DMS 273 treated with DMSO at 0.1 percent for 48 hours (cell line): ENCODE measurements at places on chromosomes 5 and 9.
A peak's percentile ranks its signal among the peaks of the same experiment; 100 is the strongest.

DNA sequence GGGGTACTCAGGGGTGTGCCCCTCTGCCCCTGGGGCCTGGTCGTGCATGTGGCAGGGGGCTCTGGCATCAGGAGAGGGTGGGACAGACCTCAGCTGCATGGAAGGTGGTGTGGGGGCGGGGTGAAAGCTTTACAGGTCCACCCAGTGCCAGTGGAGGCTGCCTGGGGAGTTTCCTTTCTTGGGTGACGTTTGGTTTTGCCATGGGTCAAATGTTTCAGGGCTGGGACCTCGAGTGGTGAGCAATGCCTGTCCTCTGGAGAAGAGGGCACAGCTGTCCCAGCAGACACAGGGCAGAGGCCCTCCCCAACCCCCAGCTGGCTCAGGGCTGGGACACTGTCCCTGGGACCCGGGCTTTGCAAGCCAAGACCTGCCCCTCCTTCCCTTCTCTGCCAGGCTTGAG lies 3.6 kb downstream of the RXRA start:
- DNase-seq, result no peak

DNA sequence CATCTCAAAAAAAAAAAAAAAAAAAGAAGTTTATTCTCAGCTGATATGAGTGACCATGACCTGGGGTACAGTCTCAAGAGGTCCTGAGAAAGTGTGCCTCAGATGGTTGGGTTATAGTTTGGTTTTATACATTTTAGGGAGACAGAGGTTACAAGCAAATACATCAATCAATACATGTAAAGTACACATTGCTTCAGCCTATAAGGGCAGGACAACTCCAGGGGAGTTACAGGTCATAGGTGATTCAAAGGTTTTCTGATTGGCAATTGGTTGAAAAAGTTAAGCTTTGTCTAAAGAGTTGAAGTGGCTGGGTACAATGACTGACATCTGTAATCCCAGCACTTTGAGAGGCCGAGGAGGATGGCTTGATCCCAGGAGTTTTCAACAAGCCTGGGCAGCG lies 2.3 kb upstream of the GMCL2 start:
- no peak for DNase-seq

GRCh38 chr9:114001410-114001685 lies 76.8 kb downstream of the AMBP start:
- DNase-seq, result no peak

- no peak for DNase-seq
Observed at GRCh38 chr5:42813533-42813932, 1.8 kb upstream of the SELENOP start.

DNA sequence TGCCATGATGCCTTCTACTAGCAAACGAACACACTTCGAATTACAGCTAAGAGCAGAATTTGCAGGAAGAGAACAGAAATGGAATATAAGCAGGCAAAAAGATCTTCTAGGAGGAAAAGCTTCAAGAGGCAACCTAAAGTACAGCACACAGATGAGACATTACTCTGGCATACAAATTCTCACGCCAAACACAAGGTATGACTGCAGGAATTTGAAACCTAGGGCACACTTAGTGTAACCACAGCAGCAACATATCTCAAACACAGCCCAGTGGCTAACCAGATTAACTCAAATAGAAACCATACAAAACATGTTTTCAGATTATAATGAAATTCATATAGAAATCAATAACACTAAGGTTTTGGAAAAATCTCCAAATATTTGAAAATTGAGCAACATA lies 481.0 kb upstream of the RGMB start:
- no peak for DNase-seq

GRCh38 chr5:132301344-132302271 lies 7.4 kb downstream of the SLC22A4 start:
- DNase-seq, result no peak

GRCh38 chr5:112960863-112961504 lies 15.6 kb upstream of the DCP2 start:
- peak; percentile 13 for DNase-seq

GRCh38 chr5:97062046-97062445 lies 80.4 kb downstream of the LIX1 start:
- no peak for DNase-seq

DNA sequence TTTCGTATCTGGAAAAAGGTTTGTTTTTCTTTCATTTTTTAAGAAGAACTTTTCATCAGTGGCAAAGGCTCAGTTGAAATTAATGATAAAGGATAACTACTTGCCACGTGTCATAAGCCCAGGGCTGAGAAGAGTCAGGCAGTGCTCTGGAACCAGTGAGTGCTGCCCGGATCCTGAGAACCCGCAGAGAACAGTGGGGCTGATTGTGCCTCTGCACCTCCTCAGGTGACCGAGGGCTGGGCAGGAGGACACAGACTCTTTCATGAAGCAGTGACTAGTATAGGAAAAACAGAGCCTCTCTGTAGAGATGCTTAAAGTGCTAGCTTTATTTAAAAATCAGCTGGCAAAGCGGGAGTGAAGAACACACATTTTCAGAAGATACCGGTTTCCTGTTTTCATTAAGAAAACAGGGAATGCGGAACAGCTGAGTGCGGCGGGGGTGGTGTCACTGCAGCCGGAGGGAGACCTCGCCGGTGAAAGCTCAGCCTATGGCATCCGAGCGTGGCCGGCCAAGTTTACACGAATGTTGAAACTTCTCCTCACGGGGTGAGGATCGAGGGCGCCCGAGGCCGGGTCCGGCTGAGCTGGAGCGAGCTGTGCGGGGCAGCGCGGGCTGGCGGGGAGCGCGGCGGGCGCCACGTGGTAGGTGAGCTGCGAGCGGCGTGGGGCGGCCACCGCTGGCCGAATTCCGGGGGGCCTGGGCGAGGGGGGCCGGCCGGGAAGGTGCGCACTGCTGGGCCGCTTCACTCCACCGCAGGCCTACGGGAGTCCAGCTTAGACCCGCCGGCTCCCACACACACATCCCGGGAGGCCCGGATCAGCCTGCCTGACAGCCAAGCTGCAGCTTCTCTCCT lies 134.7 kb upstream of the DMRT1 start:
- DNase-seq, result no peak

DNA sequence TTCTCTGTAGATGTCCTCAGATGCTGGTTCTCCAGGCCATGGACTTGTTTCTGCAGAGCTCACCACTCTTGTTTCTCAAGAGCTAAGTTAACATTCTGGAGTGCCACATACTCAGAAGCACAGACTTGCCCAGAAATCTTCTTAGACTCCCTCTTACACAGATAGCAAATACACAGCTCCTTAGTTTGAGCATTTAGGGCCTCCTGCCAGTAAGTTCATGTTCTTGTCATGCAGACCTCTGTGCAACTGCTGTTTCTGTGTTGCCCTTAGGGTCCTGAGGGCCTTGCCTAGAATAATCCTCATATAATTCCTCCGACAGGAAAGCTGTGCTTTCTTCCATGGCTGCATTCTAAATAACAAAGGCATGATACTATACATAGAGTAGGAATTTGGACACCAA lies 1.3 kb upstream of the PTPDC1 start:
- DNase-seq, result no peak

- no peak for DNase-seq
Observed at GRCh38 chr9:84054341-84055010, 73.9 kb downstream of the RMI1 start.

GRCh38 chr5:73176250-73176649 lies 3.3 kb downstream of the TMEM174 start:
- no peak for DNase-seq

DNA sequence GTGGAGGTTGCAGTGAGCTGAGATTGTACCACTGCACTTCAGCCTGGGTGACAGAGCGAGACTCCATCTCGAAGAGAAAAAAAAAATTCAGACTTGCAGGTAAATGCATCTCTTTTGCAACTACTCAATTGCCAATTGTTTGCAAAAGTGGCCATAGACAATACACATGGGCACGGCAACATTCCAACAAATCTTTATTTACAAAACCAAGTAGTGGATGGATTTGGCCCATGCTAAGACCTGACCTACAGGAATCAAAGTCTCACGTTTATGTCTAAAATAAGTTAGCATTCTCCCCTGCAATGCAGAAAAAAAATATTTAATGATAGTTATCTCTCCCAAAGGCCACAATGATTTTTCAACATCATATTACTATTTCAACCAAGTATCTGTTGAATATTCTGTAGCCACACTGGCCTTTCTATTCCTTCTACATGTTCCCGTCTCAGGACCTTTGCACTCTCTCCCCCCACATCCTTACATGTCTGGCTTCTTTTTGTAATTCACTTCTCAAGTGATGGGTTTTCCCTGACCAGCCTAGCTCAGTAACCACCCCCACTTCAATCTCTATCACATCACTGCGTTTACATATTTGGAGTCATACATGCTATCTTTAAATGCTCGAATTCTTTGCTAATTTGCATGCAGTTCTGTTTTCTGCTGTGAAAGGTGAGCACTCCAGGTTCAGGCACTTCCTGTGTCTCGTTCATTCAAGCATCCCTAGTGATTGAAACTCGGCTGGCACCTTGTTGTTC lies 54.2 kb downstream of the FNBP1 start:
- no peak for DNase-seq

GRCh38 chr9:77935211-77935610 lies 96.4 kb downstream of the GNAQ start:
- no peak for DNase-seq

GRCh38 chr5:40288800-40289485 lies 390.8 kb upstream of the PTGER4 start:
- DNase-seq, result no peak

DNA sequence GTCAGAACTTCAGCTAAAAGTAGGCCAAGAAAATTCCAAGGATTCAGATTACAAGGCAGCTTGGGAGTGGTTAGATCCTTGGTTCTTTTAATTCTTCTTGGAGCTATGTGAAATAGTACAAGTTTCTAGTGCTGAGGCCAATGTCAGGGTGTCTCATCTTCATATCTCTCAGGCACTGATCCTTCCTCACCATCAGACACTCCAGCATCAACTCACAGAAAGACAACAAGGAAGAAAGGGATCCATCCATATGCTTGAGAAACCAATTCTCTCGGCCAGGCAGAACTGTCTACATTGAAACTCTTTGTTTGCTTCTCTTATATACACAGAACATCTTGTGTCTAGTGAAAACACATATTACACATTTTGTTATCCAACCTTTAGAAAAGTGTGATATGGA lies 362.1 kb upstream of the CCNH start:
- no peak for DNase-seq

DNA sequence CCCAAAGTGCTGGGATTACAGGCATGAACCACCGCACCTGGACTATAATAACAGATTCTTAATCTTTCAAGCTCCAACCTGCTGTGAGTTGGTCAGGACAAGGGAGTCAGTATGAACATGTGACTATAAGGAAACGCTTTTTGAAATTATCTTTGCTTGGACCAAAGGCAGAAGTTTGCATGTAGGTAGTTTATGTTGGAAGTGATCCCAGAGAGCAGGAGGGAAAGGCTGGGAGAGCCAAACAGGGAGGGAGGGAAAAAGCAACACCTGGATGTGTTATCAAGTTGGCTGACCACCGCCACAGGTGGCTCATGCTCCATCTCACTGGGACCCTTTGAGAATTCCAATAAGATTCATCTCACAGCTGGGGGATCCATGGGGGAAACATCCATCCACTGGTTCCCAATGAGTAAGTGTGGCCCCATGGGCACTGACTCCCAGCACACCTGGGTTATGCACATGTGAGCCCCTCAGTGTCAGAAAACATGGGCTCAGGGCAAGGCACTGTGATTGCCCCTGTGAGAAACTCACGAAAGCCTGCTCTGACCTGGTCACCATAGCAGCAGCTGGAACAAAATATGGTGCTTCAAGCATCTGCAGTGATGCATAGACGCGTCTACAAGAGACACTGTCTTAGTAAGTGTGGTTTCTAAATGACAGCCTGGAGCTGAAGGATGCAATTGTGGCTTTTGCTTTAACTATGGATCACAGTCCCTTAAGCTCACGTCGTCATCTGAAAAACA lies 62.1 kb downstream of the ARSB start:
- DNase-seq, result no peak

- no peak for DNase-seq
Observed at GRCh38 chr5:149728303-149728702, 1.8 kb upstream of the PPARGC1B start.

- DNase-seq, result no peak
Observed at GRCh38 chr5:59560553-59560952, 333.0 kb downstream of the PDE4D start.

- no peak for DNase-seq
Observed at GRCh38 chr5:130963798-130964197, 201.3 kb downstream of the HINT1 start.

- peak; percentile 10 for DNase-seq
Observed at GRCh38 chr5:147949711-147950573, 43.6 kb upstream of the C5orf46 start.

GRCh38 chr9:14437354-14438231 lies 123.7 kb upstream of the NFIB start:
- peak; percentile 7 for DNase-seq

DNA sequence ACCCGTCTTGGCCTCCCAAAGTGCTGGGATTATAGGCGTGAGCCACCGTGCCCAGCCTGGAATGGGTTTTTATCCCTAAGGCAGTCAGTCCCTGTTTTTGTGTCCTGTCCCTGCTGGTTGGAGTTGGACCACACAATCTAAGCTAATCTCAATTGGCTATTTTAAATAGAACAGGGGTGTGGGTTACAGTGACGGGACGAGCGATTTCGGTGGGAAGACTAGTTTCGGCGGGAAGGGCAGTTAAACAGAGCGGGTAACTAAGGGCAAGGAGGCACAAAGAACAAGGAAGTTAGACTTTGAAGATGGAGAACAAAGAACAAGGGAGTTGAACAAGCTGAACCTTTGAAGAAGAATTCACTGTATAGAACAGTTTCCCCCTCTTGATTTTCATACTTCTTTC lies 1.4 kb downstream of the GTF3C5 start:
- DNase-seq, result no peak

GRCh38 chr5:139113892-139114291 lies 84.3 kb downstream of the SIL1 start:
- no peak for DNase-seq

- peak; percentile 6 for DNase-seq
Observed at GRCh38 chr9:93673021-93673838, 96.8 kb downstream of the PHF2 start.

DNA sequence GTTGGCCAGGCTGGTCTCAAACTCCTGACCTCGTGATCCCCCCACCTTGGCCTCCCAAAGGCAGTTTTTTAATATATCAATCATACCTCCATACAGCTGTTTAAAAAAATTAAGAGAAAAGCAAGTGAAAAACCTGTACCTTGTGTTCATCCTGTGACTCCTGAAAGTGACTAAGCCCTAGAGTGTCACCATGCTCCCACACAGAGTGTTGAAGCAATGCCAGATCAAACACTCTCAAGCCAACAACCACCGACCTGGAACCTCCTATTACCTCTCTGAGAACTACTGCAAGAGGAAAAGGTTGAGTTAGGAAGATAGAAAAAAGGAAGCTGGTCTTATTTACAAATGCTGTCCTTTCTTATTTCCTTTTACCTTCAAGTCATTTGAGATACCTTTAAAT lies 123.5 kb downstream of the RASEF start:
- no peak for DNase-seq
